ENCODE measurements at places on chromosomes 6 and 20. TPM values are rescaled to one million over a fixed set of nuclear protein-coding genes. Genes with fewer than 3 reads are reported as not detected.

The C4A gene
- total RNA-seq: 3.8 TPM

The DTD1 gene
- 20.5 TPM for total RNA-seq

DNA sequence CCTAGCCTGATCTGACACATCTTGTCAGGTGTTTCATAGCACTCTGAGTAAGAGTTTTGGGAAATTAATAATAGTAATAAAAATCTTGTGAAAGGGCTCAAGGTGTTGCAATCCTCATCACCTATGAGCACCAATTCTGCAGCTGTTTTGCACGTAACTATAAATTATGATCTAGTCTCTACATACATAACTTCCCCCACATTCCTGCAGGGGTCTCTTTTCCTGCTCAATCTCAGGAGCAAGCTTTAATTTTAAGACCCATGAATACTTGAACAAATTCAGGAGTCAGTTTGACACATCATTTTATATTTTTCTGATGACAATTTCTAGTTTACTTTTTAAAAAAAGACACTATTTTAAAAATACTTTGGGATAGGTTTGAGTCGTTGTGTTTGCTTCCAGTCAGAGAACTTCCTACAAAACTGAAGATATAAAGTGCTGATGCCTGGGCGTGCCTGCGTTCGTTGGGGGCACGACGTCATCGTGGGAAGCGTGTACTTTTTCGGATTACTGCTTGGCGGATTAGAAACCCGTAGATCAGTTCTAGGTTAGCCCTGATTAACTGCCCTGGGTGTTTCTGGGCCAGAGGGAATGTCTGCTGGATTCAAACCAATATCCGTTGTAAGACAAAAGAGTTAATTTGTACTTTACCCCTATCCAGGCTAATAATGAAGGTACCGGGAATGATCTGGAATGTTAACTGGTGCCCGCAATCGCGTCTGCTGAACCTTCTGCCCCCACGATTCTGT, 1.0 kb upstream of the E2F3 start:
- H3K4me3 ChIP-seq: peak overlapping the region; percentile 95
- no peak for DNase-seq
- H3K4me1 ChIP-seq: peaks cover 30% of the 10 kb centered on the region
- peaks cover 2% of the 10 kb centered on the region for H3K36me3 ChIP-seq
- peak overlapping the region; percentile 96 for H3K27ac ChIP-seq

The PROKR2 gene
- total RNA-seq: not detected

DNA sequence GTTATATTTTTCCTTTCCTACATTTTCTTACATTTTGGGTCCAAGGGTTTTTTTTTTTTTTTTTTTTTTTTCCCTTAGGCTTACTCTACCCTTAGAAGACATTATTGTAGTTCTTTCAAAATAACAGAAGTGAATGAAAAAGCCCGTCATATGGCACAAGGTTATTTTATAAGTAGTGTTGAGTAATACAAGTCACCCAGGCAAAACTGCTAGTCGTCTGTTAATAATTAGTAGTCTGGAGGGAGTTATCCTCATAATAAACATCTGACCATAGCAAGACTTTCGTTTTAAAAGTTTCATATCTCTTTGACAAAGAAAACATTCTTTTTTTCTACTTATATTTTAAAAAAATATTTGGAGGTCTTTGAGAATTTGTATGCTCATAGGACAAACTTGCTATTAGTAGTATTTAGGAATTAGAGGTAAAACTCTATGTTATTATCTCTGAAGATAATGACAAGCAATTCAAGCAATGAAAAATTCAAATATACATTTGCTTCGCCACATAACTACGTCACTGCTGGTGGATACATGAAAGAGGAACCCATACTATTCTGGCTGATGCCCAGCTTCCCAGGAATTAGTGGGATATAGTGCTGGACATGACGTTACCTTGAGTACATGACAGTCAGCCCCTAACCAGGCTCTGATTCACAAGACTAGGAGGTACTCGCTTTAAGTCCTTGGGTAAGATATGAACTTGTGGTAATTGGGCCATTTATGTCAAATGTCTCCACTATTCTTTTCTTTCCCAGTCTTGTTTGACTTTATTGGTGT, 532.8 kb downstream of the GRIK2 start:
- no peak overlapping the region for H3K27ac ChIP-seq
- no peaks in the 10 kb centered on the region for H3K27me3 ChIP-seq
- H3K4me1 ChIP-seq: no peaks in the 10 kb centered on the region
- H3K36me3 ChIP-seq: no peaks in the 10 kb centered on the region

- H3K27ac ChIP-seq: no peak overlapping the region
- peaks cover 6% of the 10 kb centered on the region for H3K27me3 ChIP-seq
- no peaks in the 10 kb centered on the region for H3K36me3 ChIP-seq
- no peak overlapping the region for H3K4me3 ChIP-seq
- peaks cover 11% of the 10 kb centered on the region for H3K4me1 ChIP-seq
Observed at GRCh38 chr20:40961686-40962640, 66.7 kb upstream of the TOP1 start.

GRCh38 chr6:163457637-163458561, 43.4 kb downstream of the QKI start:
- no peaks in the 10 kb centered on the region for H3K27me3 ChIP-seq
- DNase-seq: no peak
- peaks cover 60% of the 10 kb centered on the region for H3K4me1 ChIP-seq

The FAM83B gene
- total RNA-seq: not detected

The MYH7B gene
- 0.70 TPM for total RNA-seq

The CST5 gene
- total RNA-seq: not detected

The AVP gene
- total RNA-seq: not detected

GRCh38 chr6:143397227-143398222, 53.0 kb downstream of the ADAT2 start:
- peaks cover 19% of the 10 kb centered on the region for H3K27me3 ChIP-seq
- H3K27ac ChIP-seq: peak overlapping the region; percentile 45
- no peak for DNase-seq

The HLA-DRA gene
- total RNA-seq: 117 TPM

The EPB41L1 gene
- 0.40 TPM for total RNA-seq

The SIRPB1 gene
- total RNA-seq: 4.6 TPM

DNA sequence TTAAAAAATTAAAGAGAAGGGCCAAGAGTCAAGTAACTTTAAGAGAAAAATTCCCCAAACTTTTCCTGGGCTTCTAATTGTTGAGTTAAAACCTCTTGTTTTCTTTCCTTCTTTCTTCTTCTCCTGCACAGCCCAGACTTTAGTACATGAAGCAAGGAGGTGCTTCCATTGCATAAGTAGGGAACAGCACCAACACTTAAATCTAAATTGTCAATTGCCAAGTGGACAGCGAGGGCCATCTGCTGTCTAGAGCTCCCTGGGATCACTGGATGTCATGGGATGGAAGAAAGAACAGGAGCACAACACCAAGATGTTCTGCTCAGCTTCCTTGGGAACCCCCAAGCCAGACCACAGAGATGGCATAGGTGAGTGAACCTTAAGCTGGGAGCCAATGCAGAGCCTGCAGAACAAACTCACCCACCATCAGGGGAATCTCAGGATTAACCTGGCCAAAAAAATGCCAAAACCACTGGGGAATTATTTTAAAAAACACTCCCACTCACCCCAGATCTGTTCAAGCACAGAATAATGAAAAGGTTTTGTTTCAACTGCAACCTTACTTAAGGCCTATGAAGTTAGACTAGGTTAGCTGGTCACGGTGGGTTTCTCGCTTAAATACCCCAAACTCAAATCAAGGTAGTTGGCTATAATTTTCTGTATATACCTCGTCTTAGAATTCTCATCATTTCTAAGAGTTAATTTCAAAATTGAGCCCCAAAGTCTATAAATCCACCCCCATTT, 67.8 kb downstream of the TNFRSF21 start:
- no peak overlapping the region for H3K4me3 ChIP-seq
- H3K4me1 ChIP-seq: peaks cover 2% of the 10 kb centered on the region
- DNase-seq: no peak
- no peak overlapping the region for H3K27ac ChIP-seq
- H3K36me3 ChIP-seq: no peaks in the 10 kb centered on the region

DNA sequence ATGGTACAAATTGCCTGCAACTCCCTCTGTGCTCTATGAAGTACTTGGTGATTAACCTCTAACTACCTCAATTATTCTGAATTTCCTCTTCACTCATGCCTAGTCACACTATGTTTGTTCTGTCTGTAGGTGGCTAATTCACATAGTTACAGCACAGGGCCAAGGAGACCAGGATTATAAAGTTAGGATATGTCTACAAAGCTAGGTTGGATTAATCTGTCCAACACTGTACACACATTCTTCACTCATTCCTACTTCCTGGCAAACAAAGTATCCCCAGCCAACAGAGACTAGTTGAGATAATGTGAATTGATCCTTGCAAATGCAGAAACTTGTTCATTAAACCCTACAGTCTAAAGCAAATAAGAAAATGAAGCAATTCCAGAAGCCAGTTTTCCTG, 269.8 kb downstream of the HACE1 start:
- no peak overlapping the region for H3K27ac ChIP-seq
- H3K4me3 ChIP-seq: no peak overlapping the region
- peaks cover 13% of the 10 kb centered on the region for H3K27me3 ChIP-seq
- DNase-seq: no peak

GRCh38 chr20:61940491-61940890, 125.2 kb downstream of the TAF4 start:
- H3K4me3 ChIP-seq: no peak overlapping the region
- no peaks in the 10 kb centered on the region for H3K36me3 ChIP-seq
- no peaks in the 10 kb centered on the region for H3K4me1 ChIP-seq
- H3K27me3 ChIP-seq: peaks cover 6% of the 10 kb centered on the region
- no peak for DNase-seq

DNA sequence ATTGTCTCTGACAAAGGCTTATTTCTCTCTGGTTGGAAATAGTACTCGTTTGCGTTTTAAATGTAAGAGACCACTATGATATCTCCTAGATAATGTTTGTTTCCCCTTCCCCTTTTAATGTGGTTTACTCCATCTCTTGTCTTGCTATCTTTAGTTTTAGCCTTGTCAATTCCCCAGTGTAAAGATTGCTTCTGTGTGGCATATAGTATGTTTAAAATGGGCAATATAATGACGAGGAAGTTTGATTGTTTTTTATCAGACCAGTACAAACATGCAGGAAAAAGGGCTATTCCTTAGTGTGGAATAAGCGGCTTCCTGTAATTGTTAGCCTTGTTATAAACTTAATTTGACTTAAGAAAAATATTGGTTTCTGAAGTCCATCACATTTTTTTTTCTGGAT, 3.1 kb downstream of the QKI start:
- no peaks in the 10 kb centered on the region for H3K36me3 ChIP-seq
- H3K4me3 ChIP-seq: peak overlapping the region; percentile 31

DNA sequence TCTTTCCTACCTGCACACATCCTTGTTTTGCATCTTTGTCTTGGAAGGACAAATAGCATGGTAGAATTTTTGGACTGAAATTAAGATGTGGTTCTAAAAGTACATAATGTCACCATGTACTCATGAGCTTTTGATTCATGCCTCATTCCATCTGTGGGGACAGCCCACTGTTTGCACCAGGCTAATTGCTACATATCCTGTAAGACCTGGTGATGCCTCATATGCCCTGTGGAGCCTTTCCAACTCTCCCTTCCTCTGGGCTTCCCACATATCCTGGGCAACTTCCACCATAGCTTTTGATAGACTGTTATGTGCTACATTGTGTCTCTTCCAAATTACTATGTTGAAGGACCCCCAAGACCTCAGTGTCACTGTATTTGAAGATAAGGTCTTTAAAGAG, 213.6 kb upstream of the PREP start:
- no peaks in the 10 kb centered on the region for H3K36me3 ChIP-seq
- no peak for DNase-seq
- no peak overlapping the region for H3K27ac ChIP-seq
- H3K27me3 ChIP-seq: peaks cover 5% of the 10 kb centered on the region
- no peaks in the 10 kb centered on the region for H3K4me1 ChIP-seq

GRCh38 chr20:33659341-33660034, 2.6 kb upstream of the C20orf144 start:
- H3K4me3 ChIP-seq: no peak overlapping the region
- H3K4me1 ChIP-seq: peaks cover 6% of the 10 kb centered on the region
- no peaks in the 10 kb centered on the region for H3K27me3 ChIP-seq
- DNase-seq: no peak

GRCh38 chr6:117298941-117299340, 33.6 kb downstream of the VGLL2 start:
- no peaks in the 10 kb centered on the region for H3K4me1 ChIP-seq
- peaks cover 10% of the 10 kb centered on the region for H3K27me3 ChIP-seq
- H3K36me3 ChIP-seq: no peaks in the 10 kb centered on the region

The GJA10 gene
- total RNA-seq: not detected

DNA sequence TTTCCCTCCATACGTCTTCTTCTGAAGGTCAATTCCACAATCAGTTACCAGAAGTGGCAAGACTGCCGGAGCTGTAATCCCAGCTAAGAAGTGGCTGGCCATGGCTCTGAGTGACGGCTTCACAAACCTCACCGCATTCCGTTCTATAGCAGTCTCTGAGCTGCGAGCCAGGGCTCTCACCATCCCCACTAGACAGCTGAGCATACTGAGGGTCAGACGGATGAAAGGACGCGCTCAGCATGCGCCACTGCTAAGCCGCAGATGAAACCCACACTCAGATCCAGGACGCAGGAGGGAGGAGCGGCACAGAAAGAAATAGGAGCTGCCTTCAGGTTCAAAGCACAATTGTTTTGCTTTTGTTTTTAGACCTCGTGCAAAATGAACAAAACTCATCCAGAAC, 97.9 kb downstream of the ANKRD60 start:
- DNase-seq: no peak
- H3K4me3 ChIP-seq: no peak overlapping the region
- peaks cover 67% of the 10 kb centered on the region for H3K27me3 ChIP-seq
- no peak overlapping the region for H3K27ac ChIP-seq
- H3K36me3 ChIP-seq: peaks cover 4% of the 10 kb centered on the region
- H3K4me1 ChIP-seq: peaks cover 13% of the 10 kb centered on the region

The STXBP5 gene
- total RNA-seq: 20.8 TPM

DNA sequence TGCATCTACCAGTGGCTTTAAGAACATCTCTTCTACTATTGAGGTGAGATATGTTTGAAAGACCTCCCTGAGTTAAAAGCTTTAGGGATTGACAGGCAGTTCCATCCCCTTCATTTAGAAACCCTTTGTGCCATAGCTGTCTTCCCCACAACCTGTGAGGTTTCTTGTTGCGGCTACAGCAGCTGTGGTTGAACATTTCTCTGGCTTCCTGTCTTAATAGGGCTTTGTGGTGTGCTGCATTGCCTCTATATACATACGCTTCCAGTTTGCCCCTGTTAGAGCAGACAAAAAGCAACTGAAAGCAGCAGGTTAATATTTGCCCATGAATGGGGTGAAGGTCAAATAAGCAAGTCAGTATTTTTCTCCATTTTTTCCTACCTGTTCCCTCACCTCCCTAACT, 210.2 kb downstream of the TMEM200A start:
- peak overlapping the region; percentile 76 for H3K4me3 ChIP-seq
- DNase-seq: peak; percentile 16
- H3K27ac ChIP-seq: peak overlapping the region; percentile 51
- H3K4me1 ChIP-seq: peaks cover 26% of the 10 kb centered on the region

- peaks cover 8% of the 10 kb centered on the region for H3K36me3 ChIP-seq
- H3K27ac ChIP-seq: peak overlapping the region; percentile 100
- no peaks in the 10 kb centered on the region for H3K27me3 ChIP-seq
- peaks cover 23% of the 10 kb centered on the region for H3K4me1 ChIP-seq
Observed at GRCh38 chr6:89637960-89638319, 607 bp downstream of the LYRM2 start.

GRCh38 chr6:93786474-93787330, 367.3 kb upstream of the EPHA7 start:
- H3K4me3 ChIP-seq: no peak overlapping the region
- H3K4me1 ChIP-seq: no peaks in the 10 kb centered on the region
- no peak for DNase-seq
- H3K27me3 ChIP-seq: no peaks in the 10 kb centered on the region

- H3K36me3 ChIP-seq: no peaks in the 10 kb centered on the region
- H3K27me3 ChIP-seq: peaks cover 10% of the 10 kb centered on the region
- H3K4me1 ChIP-seq: no peaks in the 10 kb centered on the region
Observed at GRCh38 chr6:128422200-128422599, 98.2 kb downstream of the PTPRK start.

The TFAP2D gene
- total RNA-seq: not detected

The CAP2 gene
- not detected for total RNA-seq
